Upper lobe of left lung (tissue), 6 donors: ENCODE measurements at places on chromosomes 1 and 21. TPM values are rescaled to one million over a fixed set of nuclear protein-coding genes. Genes with fewer than 3 reads are reported as not detected.

Gene ZDHHC18
- total RNA-seq, result 18.9 TPM

Gene DCDC2B
- 1.5 TPM for total RNA-seq

Gene KMO
- 6.3 TPM for total RNA-seq

Gene SLC22A15
- total RNA-seq, result 12.5 TPM

Gene C1orf94
- not detected for total RNA-seq

Gene MTOR
- total RNA-seq, result 47.1 TPM

Gene MROH9
- total RNA-seq, result 0.67 TPM

Gene FAAH
- 53.7 TPM for total RNA-seq

Gene LRRC53
- not detected for total RNA-seq

Gene F13B
- not detected for total RNA-seq

Gene SPATA17
- total RNA-seq, result 1.3 TPM

Gene CD5L
- total RNA-seq, result 4.4 TPM

Gene TTC34
- 2.4 TPM for total RNA-seq

Gene VWA1
- total RNA-seq, result 101 TPM

Gene ADGRL2
- 86.2 TPM for total RNA-seq

Gene FAM131C
- total RNA-seq, result not detected

Gene NEK7
- total RNA-seq, result 112 TPM

Gene GPR153
- total RNA-seq, result 19.6 TPM

Gene EDN2
- not detected for total RNA-seq

Gene ZYG11A
- total RNA-seq, result 0.10 TPM

Gene VWA5B1
- not detected for total RNA-seq

Gene SPRR2B
- not detected for total RNA-seq

Gene OR2T29
- total RNA-seq, result not detected

Gene ZNF496
- total RNA-seq, result 33.4 TPM

Gene PTGFR
- 0.78 TPM for total RNA-seq

Gene COL24A1
- 0.30 TPM for total RNA-seq
